Activated CD4-positive, alpha-beta memory T cell treated with anti-CD3 and anti-CD28 coated beads, Interleukin-2, amount 10 ng/mL, durations not matched to agents 7 days and 5 days (primary cell): ENCODE measurements at places on chromosomes 12 and 14. TPM values are rescaled to one million over a fixed set of nuclear protein-coding genes. Genes with fewer than 3 reads are reported as not detected.

Gene ACAD10
- 28.5 TPM for total RNA-seq

Gene ACOT4
- total RNA-seq, result 0.83 TPM

Gene ANO4
- total RNA-seq, result not detected

Gene ART4
- total RNA-seq, result not detected

DNA sequence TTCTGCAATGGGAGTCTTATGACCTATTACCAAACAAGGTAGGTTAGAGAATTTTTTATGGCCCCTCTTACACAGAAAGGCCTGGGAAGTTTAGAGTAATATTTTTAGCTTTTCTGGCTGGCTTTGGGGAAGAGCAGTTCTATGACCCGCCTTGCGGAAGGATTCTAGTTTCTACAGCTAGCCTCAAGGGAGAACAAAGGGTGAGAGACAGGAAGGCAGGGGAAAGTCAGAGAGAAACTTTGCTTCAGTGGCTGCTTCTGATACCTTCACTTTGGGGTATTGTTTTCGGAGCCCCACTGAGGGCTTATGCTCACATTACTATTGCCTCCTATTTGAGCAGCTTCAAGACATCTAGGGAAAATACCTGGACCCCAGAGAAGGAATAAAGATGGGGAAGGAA lies 80.7 kb upstream of the NUDT4 start:
- no peaks in the 10 kb centered on the region for H3K4me1 ChIP-seq
- H3K4me3 ChIP-seq, result no peak overlapping the region
- H3K36me3 ChIP-seq, result no peaks in the 10 kb centered on the region
- H3K27ac ChIP-seq, result no peak overlapping the region
- H3K27me3 ChIP-seq, result peaks cover 3% of the 10 kb centered on the region

- no peak for DNase-seq
- no peaks in the 10 kb centered on the region for H3K27me3 ChIP-seq
- H3K36me3 ChIP-seq, result peaks cover 9% of the 10 kb centered on the region
- H3K27ac ChIP-seq, result no peak overlapping the region
- H3K4me1 ChIP-seq, result peaks cover 28% of the 10 kb centered on the region
These were observed 19.0 kb downstream of the ADAM20 start for GRCh38 chr14:70515811-70516210.

- H3K4me3 ChIP-seq, result no peak overlapping the region
- no peak for DNase-seq
- H3K4me1 ChIP-seq, result peaks cover 2% of the 10 kb centered on the region
- no peak overlapping the region for H3K27ac ChIP-seq
- H3K36me3 ChIP-seq, result peaks cover 37% of the 10 kb centered on the region
- no peaks in the 10 kb centered on the region for H3K27me3 ChIP-seq
These were observed 20.5 kb downstream of the BRAP start for GRCh38 chr12:111664961-111665865.

DNA sequence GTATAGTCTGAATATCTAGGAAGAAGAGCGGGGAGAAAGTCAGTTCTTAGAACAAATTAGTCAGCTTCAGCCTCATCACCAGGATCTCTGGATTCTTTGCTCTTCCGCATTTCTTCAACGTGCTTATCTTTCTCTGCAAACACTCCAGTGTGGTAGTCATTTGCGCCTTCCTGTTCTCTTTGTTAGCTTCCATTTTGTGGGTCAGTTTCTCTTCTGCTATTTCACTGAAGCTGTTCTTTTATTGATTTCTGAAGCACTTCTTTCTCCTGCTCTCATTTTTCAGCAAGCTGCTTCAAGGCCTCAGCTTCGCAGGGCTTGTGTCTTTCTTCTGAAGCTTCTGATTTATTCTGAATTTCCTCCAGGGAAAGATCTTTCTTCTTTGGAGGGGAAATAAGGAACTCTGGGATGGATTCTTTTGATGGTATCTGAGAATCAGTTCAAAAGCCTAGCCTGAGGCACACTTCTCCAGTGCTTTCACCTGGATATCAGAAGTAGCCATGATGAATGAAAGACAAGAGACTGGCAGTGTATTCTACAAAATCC lies 13.5 kb downstream of the AMN1 start:
- no peak for DNase-seq
- H3K27me3 ChIP-seq, result no peaks in the 10 kb centered on the region
- H3K27ac ChIP-seq, result no peak overlapping the region

- no peaks in the 10 kb centered on the region for H3K4me1 ChIP-seq
- H3K36me3 ChIP-seq, result peaks cover 15% of the 10 kb centered on the region
- H3K4me3 ChIP-seq, result no peak overlapping the region
- DNase-seq, result no peak
- H3K27ac ChIP-seq, result no peak overlapping the region
These were observed 64.5 kb downstream of the AMN start for GRCh38 chr14:102986810-102987579.

DNA sequence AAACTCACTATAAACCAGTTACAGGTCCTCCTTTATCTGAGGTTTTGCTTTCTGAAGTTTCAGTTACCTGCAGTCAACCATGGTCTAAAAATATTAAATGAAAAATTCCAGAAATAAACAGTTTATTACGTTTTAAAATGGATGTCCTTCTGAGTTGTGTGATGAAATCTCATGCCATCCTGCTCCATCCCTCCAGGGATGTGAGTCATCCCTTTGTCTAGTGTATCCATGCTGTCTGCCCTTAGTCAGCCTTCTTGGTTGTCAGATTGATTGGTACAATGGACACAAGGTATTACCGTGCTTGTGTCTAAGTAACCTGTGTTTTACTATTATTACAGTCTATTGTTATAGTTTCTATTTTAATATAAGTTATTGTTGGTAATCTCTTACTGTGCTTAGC lies 328.3 kb downstream of the APAF1 start:
- no peak overlapping the region for H3K27ac ChIP-seq
- no peaks in the 10 kb centered on the region for H3K27me3 ChIP-seq
- no peaks in the 10 kb centered on the region for H3K36me3 ChIP-seq
